Stimulated activated CD4-positive, alpha-beta T cell treated with anti-CD3 and anti-CD28 coated beads, TNF-alpha, amount 100 ng/mL, for 4 hours (primary cell): ENCODE measurements at places on chromosomes 2 and 18.
A peak's percentile ranks its signal among the peaks of the same experiment; 100 is the strongest.

GRCh38 chr18:45761512-45762114, 37.6 kb downstream of the SLC14A1 start:
- no peak for DNase-seq

DNA sequence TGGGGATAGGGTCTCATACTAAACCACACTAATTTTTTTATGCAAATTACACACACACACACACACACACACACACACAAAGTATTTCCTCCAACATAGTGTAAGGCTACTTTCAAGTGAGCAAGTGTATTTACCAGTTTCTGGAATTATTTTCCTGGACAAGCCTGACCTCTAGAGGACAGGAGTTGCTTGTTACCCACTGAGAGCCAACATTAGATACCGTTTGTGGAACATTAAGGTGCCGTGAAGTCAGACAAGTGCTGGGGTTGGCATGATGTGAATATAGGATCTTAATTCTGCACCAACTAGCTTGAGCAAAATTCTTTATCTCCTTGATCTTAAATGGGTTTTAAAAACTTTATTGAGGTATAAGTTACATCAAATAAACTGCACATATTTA, 39.3 kb upstream of the SERPINB2 start:
- no peak for DNase-seq

- peak; percentile 54 for DNase-seq
Observed at GRCh38 chr2:30239308-30239985, 8.1 kb downstream of the LBH start.

DNA sequence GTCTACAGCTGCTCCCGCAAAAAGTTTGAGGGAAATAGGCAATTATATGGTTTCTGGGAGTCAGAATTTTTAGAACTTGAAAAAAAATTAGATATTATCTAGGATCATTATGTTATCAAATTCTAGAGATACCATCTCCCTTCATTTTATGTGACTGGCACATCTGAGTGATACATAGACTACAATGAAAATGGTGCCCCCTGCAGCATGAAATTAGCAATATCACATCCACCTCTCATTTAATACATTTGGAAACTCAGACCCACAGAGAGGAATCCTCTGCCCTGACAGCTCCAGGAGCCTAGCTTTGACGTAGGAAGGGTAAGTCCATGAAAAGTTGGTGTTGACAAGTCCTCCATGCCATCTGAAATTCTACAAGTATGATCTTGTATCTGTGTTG, 381.6 kb downstream of the SUCLG1 start:
- no peak for DNase-seq

- no peak for DNase-seq
Observed at GRCh38 chr2:241943961-241944575, 74.5 kb downstream of the RTP5 start.
